Sigmoid colon (tissue), 7 donors: ENCODE measurements at places on chromosomes 7 and 10.

DNA sequence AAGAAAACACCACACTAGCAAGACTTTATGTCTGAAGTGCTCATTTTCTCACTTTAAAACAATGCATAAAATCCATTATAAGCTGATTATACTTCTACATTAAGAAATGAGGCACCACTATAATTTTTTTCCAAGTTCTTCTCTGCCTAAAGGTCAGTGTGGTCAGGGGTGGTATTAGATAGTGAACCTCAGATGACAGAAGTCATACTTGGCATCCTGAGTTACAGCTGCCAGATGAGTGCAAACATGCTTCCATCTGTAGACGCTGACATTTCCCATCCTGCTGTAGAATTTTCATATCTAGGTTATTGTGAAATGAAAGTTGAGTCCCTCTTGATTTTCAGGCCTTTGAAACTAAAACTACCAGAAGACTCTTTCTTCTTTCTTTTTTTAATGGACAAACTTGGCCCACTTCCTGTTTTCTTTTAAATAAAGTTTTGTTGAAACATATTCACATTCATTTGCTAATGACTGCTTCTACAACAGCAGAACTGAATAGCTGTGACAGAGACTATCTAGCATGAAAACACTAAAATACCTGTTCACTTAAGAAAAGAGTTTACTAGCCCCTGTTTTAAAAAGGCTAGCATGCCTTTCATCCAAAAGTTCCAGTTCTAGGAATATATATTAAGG is 900.8 kb downstream of the XPNPEP1 start:
- no peak for DNase-seq

DNA sequence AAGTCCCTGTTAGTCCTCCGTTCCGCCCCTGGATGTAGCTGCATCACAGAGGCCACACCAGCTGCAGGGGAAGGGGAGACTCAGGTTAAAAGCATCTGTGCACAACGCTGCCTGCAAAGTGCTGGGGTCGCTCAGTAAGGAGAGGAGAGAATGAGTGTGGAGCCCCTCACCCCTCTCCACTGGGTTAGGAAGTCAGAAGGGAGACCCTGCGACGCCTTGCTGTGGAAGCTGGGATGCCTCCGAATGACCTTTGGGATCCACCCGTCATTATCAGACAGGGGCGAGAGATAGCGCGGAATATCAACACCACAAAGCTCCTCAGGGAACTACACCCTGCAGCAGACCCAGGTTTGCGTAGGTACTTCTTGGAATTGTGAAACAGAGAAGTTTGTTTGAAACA is 167.7 kb upstream of the SHH start:
- peak; percentile 39 for DNase-seq

DNA sequence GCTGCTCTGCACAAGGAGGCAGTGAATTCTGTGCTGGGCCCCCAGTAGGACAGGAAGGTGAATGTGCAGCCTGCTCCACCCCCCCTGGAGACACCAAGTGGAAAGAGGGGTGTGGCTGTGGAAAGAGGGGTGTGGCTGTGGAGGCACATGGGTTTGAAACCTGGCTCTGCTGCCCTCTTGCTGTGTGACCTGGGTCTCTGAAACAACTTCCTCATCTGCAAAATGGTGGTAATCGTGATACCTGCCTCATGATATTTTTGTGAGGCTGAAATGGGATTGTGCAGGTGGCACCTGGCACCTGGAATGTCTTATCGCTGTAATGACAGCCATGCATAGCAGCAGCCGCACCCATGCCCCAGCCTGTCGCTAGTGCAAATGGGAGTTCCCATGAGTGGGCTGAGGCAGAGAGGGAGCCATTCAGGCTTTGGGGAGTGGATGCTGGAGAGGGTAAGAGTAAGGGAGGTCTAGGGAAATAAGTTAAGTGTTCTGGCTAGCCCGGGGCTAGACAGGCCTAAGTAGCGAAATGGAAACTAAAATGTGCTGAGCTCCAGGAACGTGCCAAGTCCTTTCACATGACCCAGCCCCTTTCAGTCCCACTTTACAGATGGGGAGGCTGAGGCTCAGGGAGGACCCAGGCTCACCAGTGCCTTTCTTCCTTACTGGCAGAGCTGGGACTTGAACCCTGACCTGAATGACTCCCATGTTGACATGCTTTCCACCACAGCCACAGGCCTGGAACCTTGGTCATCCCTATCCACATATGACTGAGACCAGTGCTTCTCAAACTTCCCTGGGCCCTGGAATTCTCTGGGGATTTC is 35.0 kb downstream of the C10orf105 start:
- DNase-seq = no peak

DNA sequence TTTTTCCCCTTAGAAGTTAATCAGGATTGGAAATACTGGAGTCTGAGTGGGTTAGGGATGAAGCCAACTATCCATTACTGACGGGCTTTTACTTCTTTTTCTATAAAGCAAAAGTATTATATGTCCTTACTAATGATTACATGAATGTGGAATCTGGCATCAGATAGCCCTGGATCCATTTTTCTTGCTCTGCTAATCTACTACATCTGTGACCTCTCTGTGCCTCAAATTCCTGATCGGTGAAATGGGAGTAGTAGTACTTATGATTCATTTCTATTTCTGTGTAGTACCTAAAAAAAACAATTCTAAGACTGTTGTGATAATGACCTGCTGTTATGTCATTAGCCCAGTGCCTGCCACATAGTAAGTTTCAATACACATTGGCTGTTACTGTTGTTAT is 621.6 kb downstream of the SORCS3 start:
- no peak for DNase-seq

DNA sequence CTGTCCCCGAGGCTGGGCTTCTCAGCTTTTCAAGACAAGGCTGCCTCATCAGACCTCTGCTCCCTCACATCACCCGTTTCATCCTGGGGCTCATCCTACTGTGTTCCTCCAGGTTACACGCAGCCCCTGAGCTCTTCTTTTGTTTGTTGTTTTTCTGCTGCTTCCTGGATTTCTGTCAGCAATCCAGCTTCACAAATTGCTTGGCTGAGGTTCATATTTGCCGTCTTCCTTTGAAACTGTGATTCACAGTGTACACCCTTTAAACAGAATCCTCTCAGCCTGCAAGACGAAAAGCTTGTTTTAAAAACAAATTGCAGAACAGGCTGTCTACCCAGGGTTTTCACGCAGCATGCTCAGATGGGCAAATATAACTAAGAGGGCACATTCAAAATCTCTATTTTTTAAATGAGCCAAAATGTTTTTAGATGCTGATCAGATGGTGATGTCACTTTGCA is 39.1 kb upstream of the PARD3 start:
- DNase-seq = peak; percentile 62

DNA sequence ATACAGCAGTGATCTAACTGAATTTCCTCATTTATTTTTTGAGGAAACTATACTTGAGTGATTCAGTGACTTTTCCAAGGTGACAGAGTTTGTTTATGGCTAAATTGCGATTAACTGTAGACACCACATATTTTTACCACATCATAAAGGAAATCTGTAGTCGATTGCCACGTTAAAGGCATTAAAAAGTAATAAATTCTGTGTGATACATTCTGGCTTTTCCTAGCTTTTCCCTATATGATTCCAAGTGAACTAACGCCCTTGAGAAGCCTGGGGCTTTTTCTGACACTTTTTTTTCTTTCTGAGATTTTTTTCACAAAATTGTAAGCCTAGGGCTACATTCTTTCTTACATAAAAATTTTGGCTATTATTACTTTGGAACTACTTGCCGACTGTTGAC is 266.9 kb downstream of the BICC1 start:
- DNase-seq = no peak

DNA sequence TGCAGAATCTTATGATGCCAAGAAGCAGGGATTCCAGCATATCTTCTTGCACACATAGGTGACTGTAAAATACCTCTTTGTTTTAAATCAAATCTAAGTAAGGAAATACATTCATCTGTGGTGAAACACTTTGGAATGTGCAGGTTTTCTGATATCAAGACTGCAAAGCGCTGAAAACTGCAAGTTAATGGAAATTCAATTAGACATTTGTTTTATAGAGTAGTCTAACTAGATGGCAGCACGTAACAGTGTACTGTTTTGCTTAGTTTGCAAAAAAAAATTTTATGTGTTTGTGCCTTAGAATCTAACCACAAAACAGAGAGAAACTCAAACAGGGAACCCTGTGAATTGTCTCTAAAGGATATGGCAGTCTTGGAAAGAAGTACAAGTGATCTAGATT is 259.2 kb downstream of the HDAC9 start:
- DNase-seq = no peak

- DNase-seq = no peak
Observed at GRCh38 chr7:115634633-115635032, 395.9 kb downstream of the TFEC start.
